ENCODE measurements at places on chromosomes 13 and 19. TPM values are rescaled to one million over a fixed set of nuclear protein-coding genes. Genes with fewer than 3 reads are reported as not detected.

The PALM gene
- total RNA-seq = 42.0 TPM

The CLEC4M gene
- not detected for total RNA-seq

The GDF15 gene
- 1.3 TPM for total RNA-seq

The PGLYRP1 gene
- total RNA-seq = 0.54 TPM

The FBN3 gene
- total RNA-seq = 15.5 TPM

The ZNF429 gene
- total RNA-seq = 14.1 TPM

The C19orf73 gene
- 0.51 TPM for total RNA-seq

The CACNG7 gene
- total RNA-seq = 0.51 TPM

The GAPDHS gene
- not detected for total RNA-seq
